ENCODE measurements at places on chromosomes 7 and 10.

DNA sequence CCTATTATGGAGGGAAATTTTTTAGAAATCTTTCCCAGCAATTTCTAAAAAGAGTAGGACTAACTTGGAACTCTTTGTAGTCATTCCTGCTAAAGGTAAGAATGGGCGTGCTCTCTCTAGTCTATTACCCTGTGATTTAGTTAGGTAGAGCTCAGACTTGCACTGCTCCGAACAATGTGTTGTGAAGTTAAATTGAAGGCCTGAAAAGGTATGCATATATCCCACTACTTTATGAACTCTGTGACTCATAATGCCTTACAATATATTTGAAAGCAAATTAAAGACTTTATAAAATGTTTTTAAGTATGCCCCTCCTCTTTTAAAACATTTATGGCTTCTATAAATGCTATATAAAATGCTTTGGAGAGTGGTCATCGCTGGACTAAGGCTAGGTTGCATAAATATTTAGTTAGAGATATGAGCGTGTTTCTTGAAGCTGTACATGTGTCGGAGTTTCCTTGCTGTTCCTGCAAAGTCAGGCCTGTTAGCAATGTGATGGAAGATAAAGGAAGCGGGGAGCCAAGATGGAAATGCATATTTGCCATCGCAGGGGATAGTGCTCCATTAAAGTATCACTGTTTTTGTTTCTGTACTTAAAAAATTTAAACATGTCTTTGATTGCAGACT, 761.4 kb downstream of the LRMDA start:
- DNase-seq = no peak

GRCh38 chr7:71652510-71652909, 520.6 kb downstream of the GALNT17 start:
- DNase-seq = no peak

DNA sequence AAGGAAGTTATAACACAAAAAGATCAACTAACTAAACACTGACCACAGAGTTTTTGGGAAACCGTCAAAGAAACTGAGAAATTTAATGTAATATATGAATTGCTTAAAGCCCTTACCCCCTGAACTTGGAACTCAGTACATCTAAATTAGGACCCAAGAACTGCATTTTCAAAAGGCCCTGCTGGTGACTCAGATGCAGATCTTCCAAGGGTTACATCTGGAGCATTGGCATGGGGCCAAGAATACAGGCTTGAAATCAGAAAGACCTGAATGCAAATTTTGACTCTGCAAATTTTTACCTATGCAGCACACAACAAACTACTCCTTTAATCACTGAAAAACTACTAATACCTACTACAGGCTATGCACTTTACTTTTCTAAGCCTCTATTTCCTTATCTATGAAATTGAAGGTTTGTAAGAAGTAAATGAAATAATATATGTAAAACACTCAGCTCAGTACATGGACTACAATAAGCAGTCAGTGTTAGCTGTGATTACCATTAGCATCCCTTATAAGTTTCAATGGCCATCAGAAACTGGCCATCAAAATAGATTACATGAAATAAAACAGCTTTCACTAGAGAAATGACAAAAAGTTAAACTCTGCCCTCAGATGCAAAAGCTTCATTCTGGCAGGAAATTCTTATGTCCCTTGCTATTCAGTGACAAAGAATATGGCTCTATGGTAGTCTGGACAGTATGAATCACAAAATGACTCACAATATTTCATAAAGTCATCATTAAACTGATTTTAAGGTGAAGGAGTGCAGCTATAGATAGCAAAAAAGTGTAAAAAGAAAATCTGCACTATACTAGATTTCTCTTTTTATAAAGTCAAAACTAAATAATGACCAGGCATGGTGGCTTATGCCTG, 43.6 kb downstream of the NSUN6 start:
- DNase-seq = no peak

DNA sequence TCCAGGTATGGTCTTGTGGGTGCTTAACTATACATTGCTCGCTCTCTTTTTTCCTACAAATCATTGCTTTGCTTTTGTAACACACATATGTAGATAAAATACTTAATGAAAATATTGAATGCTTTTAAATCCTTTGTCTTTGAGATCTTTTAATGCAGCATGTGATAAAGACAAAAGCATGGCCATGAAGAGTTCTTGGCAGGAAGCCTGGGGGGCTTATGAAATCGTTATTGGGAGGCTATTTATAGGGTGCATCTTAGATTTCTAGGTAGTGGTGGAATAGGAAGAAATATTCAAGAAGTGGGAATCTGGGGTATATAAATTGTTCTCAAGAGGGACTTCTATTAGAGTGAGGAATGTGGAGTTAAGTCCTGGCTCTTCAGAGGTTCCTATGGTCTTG, 21.9 kb downstream of the UBE2D1 start:
- no peak for DNase-seq

DNA sequence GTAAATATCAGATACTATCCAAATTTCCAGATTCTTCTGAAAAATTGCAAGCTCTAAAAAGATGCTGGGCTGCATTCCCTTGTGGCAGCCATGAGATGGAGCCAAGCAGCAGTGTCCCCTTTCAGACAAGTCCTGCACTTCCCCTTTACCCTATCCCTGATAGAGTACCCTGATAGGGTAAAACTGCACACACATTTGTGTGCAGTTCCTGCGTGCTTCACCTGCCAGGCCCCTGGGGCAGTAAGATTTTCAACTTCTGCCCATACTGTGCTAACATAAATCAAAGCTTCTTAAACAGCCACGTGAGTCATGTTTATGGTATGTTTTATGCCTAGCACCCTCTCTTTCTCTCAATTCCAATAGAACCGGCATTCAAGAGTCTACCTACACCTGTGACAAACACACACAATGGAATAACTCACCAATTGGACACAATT, 52.2 kb downstream of the IFIT5 start:
- no peak for DNase-seq

GRCh38 chr7:66296557-66296956, 91.4 kb downstream of the TPST1 start:
- no peak for DNase-seq

GRCh38 chr7:117164620-117165019, 158.2 kb downstream of the WNT2 start:
- DNase-seq = no peak

DNA sequence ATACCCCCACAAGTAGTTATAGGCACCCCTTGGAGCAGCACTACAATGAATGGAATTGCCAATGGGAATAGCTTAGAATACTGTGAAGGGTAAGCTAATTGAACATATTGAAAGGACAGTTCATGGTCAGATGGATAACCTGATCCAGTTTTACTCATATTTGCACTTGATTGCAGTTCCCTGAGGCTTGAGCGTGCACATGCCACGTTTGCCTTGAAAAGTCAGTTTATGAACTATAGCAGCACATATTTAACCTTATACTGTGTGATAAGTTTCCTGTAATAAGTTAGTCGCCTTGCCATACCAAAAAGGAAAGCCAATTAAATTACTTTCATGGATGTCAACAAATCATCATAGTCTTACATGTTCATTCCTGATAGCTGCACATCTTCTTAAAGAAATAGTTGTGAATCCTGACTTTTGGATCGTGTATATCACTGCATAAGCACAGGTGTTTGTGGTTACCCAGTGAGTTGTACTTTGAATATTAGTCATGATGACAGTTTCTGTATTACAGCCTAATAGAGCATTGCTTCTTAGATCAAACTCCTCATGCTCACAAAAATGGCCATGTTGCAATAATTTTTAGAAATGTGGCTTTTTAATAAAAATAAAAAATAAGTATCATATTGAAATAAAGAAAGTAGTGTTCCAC, 21.6 kb downstream of the DNTT start:
- DNase-seq = no peak

DNA sequence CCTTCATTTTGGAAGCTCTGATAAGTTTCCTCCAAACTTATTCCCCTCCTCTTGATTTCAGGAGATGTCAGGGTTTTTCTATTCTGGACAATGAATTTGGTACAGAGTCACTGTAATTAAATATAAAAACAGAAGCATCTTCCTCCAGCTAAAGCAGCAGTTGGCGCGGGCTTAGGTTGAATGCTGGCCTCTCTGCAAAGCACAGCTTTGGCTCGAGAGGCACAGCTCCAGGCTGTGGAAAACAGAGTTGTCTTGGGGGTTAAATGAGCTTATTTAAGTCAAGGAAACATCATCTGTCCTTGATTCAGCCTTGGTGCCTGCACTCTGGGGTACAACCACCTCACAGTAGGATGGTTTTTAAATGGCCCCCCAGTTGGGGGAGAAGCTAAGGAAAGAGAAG, 35.0 kb upstream of the PDCD4 start:
- no peak for DNase-seq

Measured in stimulated activated CD8-positive, alpha-beta memory T cell treated with anti-CD3 and anti-CD28 coated beads, Interleukin-7, amount 100 ng/mL, for 1 hour (primary cell).